Right ventricle myocardium inferior (tissue), 1 donor: ENCODE measurements at places on chromosomes 5 and 9. TPM values are rescaled to one million over a fixed set of nuclear protein-coding genes. Genes with fewer than 3 reads are reported as not detected.

Gene CCDC171
- 1.6 TPM for total RNA-seq

Gene TMEM215
- not detected for total RNA-seq

Gene FCHSD1
- total RNA-seq: 4.5 TPM

Gene RNF208
- 26.0 TPM for total RNA-seq

Gene NTRK2
- total RNA-seq: 8.2 TPM

Gene GABRA1
- not detected for total RNA-seq

Gene TXNDC8
- not detected for total RNA-seq

Gene BASP1
- 3.2 TPM for total RNA-seq

Gene FOXD4L6
- total RNA-seq: not detected

Gene KIF4B
- total RNA-seq: not detected
